ENCODE measurements at places on chromosomes 3 and 15.

GRCh38 chr15:67472957-67473356 is 48.0 kb upstream of the C15orf61 start:
- DNase-seq = no peak

GRCh38 chr3:54999811-55000210 is 72.0 kb upstream of the LRTM1 start:
- no peak for DNase-seq

GRCh38 chr3:100756441-100756840 is 47.1 kb downstream of the TFG start:
- DNase-seq = no peak

DNA sequence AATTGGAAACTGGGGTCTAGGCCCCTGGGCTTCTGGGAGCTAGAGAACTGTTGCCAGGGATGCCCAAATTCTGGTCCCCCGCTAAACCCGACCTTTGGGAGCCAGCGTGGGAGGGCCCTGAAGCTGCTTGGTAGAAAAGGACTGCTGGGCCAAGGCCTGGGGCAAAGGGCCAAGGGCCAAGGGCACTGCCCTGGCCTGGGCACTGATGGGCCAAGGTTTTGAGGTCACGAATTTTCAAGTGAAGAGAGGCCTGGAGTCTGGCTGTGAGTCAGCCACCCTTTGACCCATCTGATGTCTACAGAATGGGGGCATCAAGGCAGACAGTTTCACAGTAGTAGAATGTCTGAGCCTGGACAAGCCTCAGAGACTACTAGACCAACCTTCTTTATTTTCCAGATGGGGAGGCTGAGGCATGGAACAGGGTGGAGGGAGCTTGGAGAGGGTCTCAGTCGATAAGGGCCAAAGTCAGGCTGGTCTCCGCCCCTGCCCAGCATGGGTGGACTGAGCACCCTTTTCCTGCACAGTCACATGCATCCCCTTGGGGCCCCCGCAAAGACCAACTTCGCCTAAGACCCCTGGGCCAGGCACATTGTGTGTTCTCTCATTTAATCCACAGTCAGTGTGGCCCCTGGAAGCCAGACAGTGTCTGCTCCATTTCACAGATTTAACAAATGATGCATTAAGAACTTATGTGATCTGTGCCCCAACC is 66.3 kb downstream of the ATP2B2 start:
- DNase-seq = no peak

DNA sequence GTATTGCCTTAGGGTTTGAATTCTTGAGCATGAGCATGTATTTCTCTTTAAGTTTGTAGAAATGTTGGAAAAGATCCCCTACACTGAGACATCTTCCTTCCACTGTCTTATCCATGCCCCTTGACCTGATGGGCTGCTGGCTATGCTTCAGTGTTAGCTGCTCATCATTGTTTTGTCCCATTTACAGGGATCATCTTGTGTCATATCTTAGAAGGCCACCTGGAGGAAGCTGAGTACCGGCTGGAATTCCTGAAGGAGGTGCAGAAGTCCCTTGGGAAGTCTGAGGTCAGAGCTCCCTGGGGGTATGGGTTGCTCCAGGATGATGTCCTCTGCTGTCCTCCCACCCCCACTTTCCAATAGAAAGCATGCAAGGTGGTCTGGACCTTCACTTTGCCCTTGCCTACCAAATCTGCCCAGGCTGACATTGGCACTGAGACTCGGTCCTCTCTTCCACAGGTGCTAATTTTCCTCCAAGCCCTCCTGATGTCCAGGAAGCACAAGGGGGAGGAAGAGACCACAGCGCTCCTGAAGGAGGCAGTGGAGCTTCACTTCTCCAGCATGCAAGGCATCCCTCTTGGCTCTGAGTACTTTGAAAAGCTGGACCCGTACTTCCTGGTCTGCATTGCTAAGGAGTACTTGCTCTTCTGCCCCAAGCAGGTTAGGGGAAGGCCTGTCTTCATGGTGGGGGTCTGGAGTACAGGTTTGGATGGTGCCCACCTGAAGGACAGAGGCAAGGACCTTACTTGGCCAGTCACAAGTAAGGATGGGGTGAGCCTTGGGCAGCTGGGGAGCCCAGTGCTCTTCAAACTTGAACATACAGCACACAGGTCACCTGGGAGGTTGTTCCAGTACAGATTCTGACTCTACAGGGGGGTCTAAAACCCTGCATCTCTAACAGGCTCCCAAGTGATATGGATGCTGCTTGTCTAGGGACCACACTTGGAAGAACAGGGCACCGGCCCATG is 17.7 kb downstream of the TTC21A start:
- DNase-seq = no peak

DNA sequence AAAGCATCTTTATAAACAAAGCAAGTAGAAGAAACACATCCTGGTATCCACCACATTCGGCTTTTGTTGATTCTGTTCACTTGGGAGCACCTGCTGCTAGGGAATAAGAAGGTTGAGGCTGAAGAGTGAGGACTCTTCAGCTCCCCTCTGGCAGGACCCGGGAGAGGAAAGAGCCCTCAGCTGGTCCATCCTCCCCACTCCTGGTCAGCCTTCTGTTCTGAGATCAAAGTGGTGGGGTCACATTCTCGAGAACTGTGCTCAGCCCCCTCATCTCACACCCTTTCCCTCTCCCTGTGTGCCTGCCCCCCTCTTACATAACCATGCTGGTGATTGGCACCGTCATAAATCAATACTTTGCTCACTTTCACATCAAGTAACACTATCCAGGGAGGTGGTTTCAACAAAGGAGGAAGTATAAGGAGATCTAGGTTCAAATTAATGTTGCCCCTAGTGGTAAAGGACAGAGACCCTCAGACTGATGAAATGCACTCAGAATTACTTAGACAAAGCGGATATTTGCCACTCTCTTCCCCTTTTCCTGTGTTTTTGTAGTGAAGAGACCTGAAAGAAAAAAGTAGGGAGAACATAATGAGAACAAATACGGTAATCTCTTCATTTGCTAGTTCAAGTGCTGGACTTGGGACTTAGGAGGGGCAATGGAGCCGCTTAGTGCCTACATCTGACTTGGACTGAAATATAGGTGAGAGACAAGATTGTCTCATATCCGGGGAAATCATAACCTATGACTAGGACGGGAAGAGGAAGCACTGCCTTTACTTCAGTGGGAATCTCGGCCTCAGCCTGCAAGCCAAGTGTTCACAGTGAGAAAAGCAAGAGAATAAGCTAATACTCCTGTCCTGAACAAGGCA is at the start of gene NR1I2:
Gene NR1I2 (plus strand): TSS at position 772 of the 869 bp plus-strand sequence.
- DNase-seq = no peak

GRCh38 chr3:190505381-190506003 is 8.4 kb upstream of the IL1RAP start:
- no peak for DNase-seq

Data from omental fat pad (tissue), 4 donors.